ENCODE measurements at places on chromosomes 16 and 17.

GRCh38 chr17:67290244-67290643 lies 45.2 kb upstream of the HELZ start:
- no peak for DNase-seq

DNA sequence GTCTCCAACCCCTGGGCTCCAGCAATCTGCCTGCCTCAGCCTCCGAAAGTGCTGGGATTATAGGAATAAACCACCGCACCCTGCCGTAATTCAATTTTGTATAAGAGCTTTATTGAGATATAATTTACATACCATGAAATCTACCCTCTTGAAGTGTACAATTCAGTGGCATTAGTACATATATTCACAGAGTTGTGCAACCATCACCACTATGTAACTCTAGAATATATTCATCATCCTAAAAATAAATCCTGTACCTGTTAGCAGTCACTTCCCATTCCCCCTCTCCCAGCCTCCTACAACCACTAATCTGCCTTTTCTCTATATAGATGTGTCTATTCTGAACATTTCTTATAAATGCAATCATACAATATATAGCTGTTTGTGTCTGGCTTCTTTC lies 26.1 kb downstream of the TOM1L2 start:
- no peak for DNase-seq

DNA sequence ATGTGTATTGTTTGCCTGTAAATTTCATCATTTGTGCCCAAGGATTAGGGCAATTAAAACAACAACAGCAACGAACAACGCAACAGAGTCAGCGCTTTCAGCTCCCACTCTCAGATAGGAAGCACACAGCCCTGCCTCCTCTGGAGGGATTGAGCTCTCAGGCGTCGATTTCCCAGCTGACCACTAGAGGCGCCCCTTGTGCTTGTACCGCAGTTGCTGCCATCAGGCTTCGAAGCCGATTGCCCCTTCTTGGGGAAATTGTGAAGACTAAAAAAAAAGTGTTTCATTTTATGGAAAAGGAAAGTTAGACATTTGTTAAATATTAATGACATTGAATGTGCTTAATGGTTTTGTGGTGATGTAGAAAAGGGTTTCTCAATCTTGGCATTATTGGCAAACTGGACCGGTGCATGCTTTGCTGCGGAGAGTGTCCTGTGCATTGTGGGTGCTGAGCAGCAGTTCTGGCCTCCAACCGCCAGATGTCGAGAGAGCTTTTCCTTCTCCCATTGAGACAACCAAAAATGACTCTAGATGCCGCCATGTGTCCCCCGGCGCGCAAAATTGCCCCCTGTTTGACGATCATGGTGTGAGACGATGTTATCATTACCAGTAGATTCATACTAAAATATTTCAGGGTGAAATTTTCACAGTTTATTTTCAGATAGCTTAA lies 650.4 kb upstream of the RBFOX1 start:
- DNase-seq = peak; percentile 26

GRCh38 chr16:53612003-53612402 lies 91.7 kb downstream of the RPGRIP1L start:
- DNase-seq = no peak

DNA sequence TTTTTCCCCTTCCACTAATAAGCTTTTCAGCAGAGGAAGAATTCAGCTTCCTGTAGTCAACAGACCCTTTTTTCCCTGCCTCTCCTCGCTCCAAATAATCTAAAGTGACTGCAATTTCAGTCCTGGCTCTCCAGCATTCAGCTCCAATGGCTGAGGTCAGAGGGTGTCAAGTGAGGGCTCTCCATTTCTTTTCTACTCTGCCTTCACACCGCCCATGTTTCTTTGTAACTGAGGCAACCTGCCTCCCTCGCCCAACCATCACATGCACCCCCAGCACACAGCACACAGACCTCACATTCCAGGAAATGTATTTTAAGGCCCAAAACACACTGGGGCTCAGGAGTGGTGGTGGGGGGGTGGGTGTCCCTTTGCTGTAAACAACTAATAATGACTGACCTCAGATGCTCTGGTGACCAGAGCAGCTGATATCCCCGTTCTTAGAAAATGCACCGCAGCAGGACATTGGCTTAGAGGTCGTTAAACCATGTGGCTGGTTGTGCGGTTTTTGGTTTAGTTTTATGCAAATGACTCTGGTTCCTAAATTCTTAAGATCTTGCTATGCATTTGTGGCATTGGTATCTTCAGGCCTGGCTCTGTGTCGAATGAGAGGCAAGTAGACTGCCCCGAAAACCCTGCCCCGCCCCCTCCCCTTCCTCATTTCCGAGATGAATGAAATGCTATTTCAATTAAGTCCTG lies 203.6 kb downstream of the ZFHX3 start:
- DNase-seq = no peak

DNA sequence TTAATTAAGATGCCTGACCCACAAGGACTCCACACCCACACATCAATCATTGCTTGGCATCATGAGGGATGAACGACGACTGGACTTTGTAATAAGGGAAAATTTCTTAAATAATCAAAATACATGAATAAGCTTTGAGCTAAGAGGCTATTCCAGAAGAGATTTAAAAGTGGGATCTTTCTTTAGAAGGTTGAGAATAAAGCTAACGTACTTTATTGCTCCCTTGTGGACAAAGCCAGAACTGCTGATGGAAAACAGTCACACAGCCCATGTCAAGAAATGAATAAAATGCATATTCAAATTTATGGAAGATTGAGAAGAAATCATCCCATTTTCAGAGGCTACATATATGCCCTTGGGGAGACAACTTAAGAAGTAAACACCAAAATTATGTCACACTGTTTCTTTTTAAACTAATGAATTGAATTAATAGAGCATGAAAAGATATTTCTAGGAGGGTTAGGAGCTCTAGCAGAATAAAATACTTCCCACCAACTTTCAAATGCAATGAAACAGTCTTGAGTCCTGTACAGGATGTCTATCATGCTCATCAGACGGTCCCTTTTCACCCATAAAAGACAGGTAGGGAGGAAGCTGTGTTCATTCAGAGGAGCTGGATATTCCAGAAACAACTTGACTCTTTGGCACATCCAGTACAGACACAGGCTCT lies 60.2 kb upstream of the PHOSPHO1 start:
- DNase-seq = peak; percentile 25

DNA sequence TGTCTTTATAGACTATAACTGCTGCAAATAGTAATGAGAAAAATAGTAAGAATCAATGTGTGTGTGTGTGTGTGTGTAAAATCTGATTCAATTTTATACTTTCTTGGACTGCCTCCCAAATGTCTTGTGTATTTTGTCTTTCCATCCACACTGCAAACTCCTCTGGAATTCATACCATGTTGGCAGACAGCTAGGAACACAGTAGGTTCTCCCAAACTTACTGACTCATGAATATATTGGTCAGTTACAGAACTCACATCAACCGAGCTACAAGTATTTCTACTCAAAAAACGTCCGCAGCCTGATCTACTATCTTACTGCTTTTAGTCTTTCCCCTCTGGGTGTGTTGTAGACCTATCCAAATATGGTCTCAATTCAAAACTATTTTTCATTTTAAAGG lies 542.7 kb upstream of the PSMD7 start:
- no peak for DNase-seq

- DNase-seq = no peak
Measured at GRCh38 chr17:56114469-56114868, 38.8 kb upstream of the ANKFN1 start.

DNA sequence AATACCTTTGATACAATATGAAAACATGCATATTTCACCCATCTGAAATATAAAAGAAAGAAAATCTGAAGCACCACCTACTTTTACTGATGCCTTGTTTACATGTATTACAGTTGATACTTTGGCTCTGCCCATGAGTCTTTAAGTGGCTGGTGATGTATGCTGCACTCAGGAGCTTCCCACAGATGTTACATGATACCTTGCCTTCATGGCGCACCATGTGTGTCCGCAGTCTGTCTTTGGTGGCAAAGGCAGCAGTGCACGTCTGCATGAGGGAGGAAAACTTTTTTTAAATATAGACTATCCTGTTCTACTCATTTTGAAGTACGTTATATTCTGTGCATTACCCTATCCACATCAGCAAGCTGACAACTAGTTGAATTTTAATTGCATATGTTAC lies 7.5 kb downstream of the VEZF1 start:
- DNase-seq = no peak

DNA sequence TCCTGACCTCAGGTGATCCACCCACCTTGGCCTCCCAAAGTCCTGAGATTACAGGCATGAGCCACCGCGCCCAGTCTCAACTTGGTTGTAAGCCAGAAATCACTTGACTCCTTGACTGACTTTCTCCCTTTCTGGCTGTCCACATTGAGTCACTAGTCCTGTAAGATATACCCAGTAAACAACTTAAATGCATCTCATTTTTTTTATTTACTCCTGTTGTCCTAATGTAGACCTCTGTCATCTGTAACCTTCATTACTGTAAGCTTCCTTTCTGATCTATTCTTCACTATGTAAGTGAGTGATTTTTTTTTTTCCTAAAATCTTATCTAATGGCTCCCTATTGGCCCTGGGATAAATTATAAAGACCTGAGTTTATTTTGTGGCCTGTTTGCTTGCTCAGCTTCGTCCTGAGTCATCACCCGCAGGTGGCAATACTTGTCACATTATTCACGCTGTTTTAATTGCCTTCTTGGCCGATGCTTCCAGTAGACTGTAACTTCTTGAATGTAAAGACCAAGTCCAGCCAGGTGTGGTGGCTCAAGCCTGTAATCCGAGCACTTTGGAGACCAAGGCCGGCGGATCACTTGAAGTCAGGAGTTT lies 41.0 kb downstream of the PAFAH1B1 start:
- DNase-seq = peak; percentile 20

GRCh38 chr16:78452025-78452555 lies 352.6 kb downstream of the WWOX start:
- no peak for DNase-seq

DNA sequence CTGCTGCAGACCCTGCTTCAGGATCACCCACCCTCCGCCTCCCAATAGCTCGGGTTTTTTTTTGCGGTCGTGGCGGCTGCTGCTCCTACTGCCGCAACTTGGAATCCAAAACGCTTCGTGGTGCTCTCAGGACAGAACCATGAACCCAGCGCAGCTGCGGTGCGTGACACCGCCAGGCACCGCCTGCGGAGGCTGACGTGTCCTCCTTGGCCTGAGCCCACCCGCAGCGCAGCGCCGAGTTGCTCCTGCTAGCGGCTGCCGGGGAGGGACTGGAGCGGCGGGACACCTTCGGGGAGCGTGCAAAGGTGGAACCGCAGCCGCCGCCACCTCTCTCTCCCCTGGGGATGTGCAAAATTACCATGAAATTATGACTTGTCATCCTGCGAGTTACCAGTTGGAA lies 1893.0 kb downstream of the TP53TG3F start:
- no peak for DNase-seq

GRCh38 chr17:9842057-9842758 lies 16.5 kb downstream of the GLP2R start:
- DNase-seq = no peak

GRCh38 chr16:80691111-80691741 lies 113.2 kb downstream of the CDYL2 start:
- no peak for DNase-seq

DNA sequence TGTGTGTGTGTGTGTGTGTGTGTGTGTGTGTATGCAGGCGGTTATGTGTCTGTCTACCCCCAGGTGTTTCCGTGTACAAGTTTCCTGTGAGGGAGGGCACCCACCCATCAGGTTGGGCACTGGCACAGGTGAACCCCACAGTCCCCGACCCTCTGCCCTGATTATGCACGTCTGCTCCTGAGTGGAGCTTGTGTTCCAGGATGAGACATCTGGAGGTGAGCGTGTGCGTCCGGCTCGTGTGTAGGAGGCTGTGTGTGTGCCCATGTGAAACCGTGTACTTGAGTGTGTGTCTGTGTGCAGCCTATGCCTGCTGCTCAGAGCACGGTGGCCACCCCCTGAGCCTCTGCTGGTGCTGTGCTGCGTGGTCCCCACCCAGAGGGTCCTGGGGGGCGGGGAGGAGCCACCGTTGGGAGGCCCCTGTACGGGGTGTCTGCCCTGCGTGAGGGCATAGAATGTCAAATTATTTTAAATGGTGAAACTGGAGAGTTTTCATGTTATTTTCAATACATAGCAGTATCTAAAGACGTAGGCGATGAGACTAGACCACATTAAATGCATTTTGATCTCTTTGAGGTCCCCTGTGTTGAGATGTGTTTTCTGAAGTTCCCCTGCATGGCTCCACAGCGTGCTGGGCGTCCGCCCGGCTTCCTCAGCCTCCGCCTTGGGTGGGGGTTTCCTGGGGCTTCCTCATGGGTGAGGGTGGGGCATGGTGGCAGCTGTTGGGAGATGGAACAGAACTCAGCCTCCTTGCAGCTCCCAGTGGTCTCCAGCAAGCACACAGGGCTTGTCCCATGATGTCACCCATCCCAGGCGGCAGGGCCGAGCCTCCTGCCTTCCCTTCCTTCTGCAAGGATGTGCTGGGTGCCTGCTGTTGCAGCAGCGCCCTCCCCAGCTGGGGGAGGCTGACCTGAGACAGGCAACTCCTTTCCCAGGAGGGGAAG lies 43.4 kb downstream of the KCNJ12 start:
- no peak for DNase-seq

- no peak for DNase-seq
Measured at GRCh38 chr16:31441956-31442355, 633 bp downstream of the ZNF843 start.

DNA sequence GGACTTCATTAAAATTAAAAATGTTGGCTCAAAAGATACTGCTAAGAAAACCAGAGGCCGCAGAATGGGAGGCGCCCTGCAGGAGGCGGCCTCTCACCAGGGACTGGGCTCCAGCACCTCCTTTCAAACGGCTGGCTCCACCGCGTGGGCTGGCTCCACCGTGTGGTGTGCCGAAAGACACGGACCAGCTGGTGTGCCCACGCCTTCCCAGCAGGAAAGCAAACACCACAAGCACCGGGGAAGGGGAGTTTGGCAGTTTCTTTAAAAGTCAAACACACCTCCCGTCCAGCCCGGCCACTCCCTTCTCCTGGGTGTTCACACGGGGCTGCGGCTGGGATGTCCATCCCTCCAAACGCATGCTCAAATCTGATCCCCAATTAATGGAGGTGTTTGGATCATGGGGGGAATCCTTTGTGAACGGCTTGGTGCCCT lies 13.9 kb downstream of the HAGH start:
- DNase-seq = no peak

DNA sequence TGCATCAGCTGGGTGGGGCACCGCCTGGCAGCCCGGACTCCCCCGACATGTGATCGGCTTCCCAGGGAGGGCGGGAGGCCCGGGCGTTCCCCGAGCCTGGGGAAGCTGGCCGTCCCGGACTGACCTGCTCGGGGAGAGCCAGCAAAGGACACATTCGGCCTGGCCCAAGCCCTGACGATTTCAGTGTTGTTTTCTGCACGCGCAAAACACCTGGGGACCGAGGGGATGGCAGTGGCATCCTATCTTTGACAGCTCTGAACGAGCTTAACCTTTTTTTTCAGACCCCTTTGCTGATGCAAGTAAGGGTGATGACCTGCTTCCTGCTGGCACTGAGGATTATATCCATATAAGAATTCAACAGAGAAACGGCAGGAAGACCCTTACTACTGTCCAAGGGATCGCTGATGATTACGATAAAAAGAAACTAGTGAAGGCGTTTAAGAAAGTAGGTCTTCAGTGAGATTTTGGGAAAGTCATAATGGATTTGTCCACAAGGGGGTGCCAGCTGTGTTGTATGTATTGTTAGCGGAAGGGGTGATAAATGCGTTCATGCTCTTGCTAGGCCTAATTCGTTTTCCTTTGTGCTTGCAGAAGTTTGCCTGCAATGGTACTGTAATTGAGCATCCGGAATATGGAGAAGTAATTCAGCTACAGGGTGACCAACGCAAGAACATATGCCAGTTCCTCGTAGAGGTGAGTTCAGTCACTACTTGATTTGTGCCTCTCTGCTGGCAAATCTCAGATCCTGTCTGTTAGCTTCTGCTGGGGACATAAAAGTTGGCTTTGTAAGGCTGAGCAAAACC lies 1.0 kb downstream of the EIF1 start:
- no peak for DNase-seq

GRCh38 chr17:78108726-78109488 lies 19.6 kb downstream of the TMC6 start:
- DNase-seq = no peak
